ENCODE measurements at places on chromosomes 1 and 21.
A peak's percentile ranks its signal among the peaks of the same experiment; 100 is the strongest.

GRCh38 chr1:220182656-220183055, 88.7 kb downstream of the IARS2 start:
- no peak for DNase-seq

DNA sequence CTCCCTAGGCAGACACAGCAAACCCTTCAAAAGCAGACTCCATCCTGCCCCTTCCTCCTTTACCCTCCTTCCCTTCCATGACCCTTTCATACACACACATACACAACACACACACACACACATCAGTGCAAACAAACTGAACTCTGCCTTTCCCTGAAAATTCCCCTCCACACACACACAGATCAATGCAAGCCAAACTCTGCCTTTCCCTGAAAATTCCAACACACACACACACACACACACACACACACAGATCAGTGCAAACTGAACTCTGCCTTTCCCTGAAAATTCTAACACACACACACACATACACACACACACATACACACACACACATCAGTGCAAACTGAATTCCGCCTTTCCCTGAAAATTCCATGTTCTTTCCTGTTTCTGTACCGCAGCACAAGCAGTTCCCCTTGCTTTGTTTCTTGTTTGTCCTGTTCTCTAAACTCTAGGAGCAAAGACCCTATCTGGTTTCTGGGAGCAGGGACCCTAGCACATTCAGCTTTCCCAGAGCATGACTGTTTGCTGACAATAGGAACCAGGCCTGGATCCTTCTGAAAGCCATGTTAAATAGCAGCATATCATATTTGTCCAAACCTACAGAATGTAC, 91.0 kb downstream of the PTPN14 start:
- no peak for DNase-seq

GRCh38 chr1:219900201-219900600, 28.2 kb downstream of the SLC30A10 start:
- no peak for DNase-seq

DNA sequence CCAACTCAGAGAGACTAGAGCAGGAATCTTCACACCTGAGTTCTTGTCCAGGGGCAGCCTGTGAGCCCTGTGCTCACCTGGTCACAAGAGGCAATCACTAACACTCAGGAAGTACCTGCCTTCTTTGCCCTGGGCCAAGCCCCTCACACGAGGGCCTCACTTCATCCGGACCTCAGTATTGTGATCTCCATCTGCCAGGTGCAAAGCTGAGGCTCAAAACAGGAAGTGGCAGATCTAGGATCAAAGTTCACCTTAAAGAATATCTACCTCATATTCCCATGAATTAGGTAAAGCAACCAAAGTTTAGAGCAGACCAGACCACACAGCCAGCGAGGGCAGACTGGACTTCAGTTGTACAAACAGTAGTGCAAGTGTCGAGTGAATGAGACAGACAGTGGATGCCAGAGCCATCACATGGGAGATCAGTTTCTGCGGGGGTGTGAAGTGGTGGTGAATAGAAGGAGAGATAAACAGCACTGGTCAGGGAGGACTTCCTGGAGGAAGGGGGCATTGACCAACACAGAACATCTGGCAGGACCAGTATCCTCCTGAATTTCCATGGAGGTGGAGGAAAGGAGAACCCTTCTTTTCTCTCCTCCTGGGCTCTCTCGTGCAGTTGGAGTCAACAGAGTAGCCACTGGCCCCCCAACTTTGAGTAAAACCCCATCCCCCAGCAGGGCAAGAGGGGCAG, 116.6 kb upstream of the ZBTB40 start:
- DNase-seq: no peak

GRCh38 chr1:111218701-111219556, 8.6 kb upstream of the CHI3L2 start:
- DNase-seq: no peak

- DNase-seq: no peak
Observed at GRCh38 chr1:222828939-222829338, 14.1 kb downstream of the DISP1 start.

DNA sequence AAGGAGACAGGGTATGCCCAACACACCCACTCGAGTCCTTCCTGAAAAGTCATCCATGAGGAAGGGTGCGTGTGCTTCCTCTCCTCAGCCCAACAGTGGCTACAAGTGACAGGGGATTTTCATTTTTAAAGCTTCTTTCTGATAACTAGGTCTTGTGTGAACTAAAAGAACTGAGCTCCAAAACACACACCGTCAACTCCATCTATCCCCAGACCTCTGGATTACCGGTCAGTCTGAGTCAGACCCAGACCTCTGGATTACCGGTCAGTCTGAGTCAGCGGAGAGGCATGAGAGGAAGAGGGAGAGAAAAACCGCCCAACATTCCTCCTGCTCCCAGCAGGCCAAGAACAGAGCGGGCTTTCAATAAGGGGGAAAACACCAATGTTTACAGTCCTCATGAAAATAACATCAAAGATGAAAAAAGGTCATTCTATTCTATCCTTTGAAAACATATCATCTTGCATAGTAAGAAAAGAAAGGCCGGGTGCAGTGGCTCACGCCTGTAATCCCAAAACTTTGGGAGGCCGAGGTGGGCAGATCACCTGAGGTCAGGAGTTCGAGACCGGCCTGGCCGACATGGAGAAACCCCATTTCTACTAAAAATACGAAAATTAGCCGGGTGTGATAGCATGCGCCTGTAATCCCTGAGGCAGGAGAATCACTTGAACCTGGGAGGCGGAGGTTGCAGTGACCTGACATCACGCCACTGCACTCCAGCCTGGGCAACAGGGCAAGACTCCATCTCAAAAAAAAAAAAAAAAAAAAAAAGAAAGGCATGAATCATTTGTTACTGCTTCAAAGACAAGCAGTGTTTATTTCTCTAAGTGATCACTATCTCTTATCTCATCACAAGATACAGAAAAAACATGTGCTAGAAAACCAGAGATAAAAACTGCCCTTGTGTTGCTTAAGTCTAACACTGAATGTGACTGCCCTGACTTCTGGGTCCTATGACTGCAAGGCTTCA, 3.4 kb downstream of the PTTG1IP start:
- DNase-seq: no peak

DNA sequence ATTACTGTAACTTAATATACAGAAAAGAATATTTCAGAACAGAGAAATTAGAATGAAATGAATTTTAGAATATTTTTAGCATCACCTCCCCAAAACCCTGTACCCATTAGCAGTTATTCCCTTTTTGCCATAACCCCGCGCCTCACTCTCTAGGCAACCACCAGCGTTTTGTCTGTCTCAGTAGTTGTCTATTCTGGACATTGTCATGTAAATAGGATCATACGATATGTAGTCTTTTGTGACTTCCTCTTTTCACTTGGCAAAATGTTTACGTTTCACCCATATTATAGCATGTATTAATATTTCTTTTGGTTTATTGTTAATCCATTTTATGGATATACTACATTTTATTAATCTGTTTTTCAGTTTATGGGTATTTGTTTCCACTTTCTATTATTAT, 24.9 kb downstream of the SOAT1 start:
- no peak for DNase-seq

DNA sequence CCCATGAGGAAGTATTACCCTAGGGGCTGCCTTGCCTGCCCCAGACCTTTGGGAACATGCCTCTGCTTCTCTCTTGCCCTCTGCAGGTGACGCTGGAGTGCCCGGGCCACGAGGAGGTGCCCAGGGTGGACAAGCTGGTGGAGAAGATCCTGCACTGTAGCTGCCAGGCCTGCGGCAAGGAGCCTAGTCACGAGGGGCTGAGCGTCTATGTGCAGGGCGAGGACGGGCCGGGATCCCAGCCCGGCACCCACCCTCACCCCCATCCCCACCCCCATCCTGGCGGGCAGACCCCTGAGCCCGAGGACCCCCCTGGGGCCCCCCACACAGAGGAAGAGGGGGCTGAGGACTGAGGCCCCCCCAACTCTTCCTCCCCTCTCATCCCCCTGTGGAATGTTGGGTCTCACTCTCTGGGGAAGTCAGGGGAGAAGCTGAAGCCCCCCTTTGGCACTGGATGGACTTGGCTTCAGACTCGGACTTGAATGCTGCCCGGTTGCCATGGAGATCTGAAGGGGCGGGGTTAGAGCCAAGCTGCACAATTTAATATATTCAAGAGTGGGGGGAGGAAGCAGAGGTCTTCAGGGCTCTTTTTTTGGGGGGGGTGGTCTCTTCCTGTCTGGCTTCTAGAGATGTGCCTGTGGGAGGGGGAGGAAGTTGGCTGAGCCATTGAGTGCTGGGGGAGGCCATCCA, 7.8 kb upstream of the HTR6 start:
- DNase-seq: no peak

- no peak for DNase-seq
Observed at GRCh38 chr1:196897158-196897828, 9.4 kb downstream of the CFHR4 start.

DNA sequence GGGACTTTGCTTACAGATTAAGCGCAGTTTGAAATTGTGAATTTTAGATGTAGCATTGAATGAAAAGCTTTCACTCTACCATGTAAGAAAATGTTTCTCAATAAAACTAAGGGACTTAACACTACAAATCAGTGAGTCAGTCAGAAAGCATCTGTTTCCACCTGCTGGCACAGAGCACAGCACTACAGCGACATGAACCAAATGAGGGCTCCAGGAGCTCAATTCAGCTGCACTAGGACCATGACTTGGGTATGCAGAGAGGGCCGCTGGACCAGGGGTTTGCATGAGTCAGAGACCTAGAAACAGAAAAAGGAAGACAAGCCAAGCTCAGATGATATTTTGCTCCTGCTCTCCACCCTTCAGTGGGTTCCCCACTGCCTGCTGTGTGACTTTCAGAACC, 5.2 kb downstream of the SUSD4 start:
- DNase-seq: no peak

GRCh38 chr1:171595324-171595723, 26.7 kb upstream of the MYOCOS start:
- no peak for DNase-seq

- no peak for DNase-seq
Observed at GRCh38 chr1:37398096-37398495, 76.3 kb upstream of the ZC3H12A start.

GRCh38 chr1:225809842-225810578, at the start of gene EPHX1:
Gene EPHX1 (plus strand): TSS chr1:225810124. CDS start chr1:225828730, 18,606 bp downstream.
- DNase-seq: peak; percentile 82

- DNase-seq: no peak
Observed at GRCh38 chr1:16128338-16128741, 27.5 kb downstream of the EPHA2 start.

GRCh38 chr1:53732409-53732808, 6.6 kb downstream of the GLIS1 start:
- DNase-seq: no peak

DNA sequence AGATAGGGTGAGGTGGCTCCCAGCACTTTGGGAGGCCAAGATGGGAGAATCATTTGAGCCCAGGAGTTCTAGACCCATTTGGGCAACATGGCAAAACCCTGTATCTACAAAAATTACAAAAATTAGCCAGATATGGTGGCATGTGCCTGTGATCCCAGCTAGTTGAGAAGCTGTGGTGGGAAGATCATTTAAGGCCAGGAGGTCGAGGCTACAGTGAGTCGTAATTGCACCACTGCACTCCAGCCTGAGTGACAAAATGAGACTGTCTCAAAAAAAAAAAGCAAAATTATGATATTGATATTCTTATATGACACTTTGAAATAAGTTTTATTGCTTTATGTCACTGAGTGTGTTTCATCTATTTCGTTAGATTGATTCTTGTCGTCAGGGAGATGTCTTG, 7.4 kb downstream of the ACADM start:
- no peak for DNase-seq

DNA sequence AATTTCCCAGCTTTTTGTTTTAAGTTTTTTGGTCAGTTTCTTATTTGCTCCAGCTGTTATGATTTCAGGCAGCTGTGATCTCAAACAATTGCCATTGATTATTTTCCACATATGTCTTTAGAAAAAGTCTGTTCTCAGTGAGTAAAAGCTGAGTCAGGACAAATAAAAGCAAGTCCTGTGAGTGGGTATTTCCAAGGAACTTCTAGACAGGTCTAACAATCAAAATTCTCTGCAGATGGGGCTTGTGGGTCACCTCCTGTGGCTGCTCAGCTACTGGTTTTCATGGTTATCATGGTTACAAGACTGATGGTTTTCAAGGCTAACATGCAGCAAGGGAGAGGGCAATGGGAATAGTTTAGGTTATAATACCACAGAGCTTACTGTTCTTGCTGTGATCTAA, 585.7 kb downstream of the LMO4 start:
- DNase-seq: no peak

DNA sequence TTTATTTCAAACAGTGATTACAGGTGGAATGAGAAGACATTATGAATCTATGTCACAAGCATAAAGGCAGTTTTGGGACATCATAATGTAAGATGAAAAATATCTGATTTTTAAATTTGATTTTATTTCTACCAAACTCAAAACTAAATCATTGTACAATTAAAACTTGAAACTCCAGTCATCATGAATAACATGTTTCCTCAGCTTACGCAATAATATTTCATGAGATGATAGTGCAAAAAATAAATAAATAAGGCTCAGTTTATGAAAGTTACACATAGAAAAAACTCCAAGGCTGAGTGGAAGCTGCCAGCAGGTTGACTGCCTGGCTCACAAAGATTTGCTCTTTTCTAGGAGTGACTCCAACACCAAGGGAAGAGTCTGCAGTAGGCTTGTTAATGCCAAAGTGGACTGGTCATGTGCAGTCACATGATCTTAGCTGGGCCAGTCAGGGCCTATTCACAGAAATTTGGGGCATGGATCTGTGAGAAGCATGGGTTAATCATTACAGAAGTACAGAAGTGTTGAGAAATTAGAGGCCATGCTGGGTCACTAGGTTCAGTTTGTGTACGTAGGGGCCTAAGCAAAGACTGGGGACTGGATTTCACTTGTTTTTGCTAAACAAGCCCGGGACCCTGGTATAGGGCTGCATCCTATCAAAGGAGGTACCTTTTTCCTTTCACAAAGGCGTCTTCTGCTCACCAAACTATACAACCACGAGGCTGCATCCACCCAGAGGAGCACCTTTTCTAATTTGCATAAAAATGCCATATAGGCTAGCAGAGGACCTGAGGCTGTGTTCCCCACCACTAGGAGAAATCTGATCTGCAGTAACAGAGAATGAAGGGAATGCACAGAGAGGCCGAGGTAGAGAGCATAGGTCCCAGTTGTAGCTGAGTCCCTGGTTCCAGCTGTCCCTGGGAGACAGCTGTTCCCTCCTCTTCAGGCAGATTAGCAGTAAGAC, 4.9 kb upstream of the ABCA4 start:
- DNase-seq: no peak

- no peak for DNase-seq
Observed at GRCh38 chr1:158101927-158102326, 78.8 kb upstream of the CD1D start.

DNA sequence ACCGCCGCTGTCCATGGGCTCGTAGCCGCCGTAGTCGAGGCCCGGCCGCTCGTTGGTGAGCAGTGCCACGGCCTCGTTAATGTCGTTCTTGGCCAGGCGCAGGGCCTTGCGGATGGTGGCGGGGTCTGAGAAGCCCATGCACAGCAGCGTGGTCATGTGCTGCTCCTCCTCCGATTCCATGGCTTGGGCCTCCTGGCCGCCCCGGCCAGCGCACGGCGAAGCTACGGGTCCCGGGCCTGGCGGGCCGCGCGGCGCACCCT, 300 bp downstream of the USP24 start:
- peak; percentile 12 for DNase-seq

DNA sequence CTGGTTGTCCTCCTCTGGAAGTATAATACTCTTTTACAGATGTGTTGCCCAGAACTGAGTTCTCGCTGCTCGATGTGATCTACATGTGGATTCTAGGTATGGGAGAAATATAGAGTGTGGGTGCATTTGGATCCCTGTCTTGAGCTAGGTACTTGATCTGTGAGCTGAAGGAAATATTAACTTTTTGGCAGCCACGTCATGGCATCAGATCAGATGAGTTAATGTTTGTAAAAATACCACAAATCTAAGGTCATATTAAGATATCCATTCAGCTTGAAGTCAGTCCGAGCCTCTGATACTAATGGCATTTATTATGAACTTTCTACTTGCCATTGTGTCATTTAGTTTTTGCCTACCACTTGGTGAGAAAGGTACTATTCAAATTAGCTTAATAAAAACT, 24.6 kb downstream of the MAPKAPK2 start:
- no peak for DNase-seq

All from stimulated activated CD4-positive, alpha-beta T cell treated with anti-CD3 and anti-CD28 coated beads, TNF-alpha, amount 100 ng/mL, for 24 hours (primary cell).